ENCODE measurements at places on chromosomes 12 and 14. TPM values are rescaled to one million over a fixed set of nuclear protein-coding genes. Genes with fewer than 3 reads are reported as not detected.

The OTUB2 gene
- 1.6 TPM for total RNA-seq

The PTPRO gene
- 3.0 TPM for total RNA-seq

The ZNF219 gene
- 47.2 TPM for total RNA-seq

The KRT72 gene
- total RNA-seq, result not detected

The ZBTB25 gene
- total RNA-seq, result 23.8 TPM

DNA sequence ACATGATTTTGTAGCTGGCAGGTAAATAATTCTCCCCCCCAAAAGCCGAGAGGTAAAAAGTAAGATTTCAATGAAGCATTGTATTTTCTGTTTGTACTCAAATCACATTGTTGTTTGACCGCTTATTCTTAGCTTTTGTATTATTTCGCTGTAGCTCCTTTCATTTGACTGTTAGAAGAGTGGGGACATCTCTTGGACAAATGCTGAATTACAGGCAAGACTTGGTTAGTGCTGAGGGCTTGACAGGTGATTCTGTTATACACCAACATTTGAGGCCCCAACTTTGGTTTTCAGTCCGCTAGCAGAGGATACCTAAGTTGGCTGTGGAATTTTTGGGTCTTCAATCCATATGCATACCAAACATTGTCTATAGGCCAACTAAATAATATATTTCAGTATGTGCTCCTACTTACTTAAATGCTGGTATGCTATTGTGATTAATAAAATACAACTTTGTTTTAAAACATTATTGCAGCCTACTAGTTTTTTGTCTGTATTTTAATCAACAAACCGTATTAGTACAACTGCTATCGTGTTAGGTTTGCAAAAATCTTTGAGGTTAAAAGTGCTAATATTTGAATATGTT, 102.2 kb downstream of the ERC1 start:
- no peak for DNase-seq

DNA sequence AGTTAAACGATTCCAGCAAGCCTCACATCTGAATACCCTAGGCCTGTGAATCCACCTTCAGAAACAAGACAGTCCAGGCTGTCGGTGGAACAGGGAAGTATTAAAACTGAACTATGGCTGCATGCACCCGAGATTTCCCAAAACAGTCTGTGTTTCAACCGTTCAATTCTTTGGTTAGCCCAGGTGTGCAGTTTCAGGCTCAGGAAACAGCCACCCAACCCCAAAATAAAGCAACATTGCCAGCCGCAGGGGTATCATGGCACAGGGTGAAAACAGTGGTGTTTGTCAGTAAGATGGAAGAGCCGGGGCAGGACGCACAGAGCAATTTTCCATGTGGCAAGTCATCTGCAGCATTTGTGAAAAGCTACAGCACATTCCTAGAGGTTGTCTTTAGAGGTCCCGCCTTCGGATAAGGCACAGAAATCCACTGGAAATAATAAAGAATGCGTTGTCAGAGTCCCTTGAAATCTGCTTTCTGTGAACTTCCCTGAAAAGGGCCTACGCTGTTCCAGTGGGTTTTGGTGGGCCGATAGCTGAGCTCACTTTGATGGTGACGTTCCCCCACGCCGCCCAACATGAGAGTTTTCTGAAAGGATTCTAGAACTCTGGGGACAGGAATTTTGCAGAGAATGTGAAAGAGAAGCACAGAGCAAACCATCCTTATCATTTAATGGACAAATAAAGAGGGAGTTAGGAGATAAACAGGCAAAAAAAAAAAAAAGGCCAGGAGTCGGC, 84.9 kb downstream of the BCL11B start:
- no peak for DNase-seq

- no peak for DNase-seq
Observed at GRCh38 chr12:28172434-28173030, 17.7 kb upstream of the CCDC91 start.

DNA sequence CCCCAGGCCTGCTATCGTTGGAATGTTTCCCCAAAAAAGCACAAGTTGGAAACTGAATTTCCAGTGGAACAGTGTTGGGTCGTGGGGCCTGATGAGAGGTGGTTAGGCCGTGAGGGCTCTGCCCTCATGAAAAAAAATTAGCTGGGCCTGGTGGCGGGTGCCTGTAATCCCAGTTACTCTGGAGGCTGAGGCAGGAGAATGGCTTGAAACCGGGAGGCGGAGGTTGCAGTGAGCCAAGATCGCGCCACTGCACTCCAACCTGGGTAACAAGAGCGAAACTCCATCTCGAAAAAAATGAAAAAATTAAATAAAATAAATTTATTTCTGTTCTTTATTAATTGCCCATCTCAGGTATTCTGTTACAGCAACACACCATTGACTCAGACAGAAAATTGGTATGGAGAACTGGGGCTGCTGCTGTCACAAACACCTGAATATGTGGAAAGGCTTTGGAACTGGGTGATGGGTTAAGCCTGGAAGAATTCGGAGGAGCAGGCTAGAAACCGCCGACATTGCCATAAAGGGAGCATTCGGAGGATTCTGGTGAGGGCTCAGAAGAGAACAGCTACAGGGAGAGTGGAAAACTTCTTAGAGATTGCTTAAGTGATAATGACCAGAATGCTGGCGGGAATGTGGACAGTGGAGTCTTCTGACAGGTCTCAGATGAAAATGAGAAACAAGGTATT, 17.1 kb upstream of the RCOR1 start:
- no peak for DNase-seq

- DNase-seq, result no peak
Observed at GRCh38 chr12:93657071-93657470, 20.1 kb upstream of the CRADD start.

DNA sequence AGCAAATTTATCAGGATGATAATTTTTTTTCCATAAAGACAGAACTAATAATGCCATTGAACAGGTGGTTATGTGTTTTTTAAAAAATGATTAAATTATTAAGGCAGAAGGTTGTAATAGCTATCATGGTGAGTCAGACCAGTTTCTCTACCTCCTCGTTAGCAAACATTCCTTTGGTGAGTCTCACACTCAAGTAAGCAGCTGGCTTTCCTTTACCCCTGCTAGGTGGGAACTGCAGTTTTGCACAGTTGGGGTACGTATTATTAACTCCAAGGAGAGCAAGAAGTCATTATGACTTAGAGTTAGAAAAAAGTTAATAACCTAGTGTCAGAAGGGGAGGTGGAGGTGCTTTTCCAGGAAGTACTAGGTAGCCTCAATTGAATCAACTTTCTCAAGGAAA, 165.3 kb downstream of the SNAPC1 start:
- DNase-seq, result no peak

DNA sequence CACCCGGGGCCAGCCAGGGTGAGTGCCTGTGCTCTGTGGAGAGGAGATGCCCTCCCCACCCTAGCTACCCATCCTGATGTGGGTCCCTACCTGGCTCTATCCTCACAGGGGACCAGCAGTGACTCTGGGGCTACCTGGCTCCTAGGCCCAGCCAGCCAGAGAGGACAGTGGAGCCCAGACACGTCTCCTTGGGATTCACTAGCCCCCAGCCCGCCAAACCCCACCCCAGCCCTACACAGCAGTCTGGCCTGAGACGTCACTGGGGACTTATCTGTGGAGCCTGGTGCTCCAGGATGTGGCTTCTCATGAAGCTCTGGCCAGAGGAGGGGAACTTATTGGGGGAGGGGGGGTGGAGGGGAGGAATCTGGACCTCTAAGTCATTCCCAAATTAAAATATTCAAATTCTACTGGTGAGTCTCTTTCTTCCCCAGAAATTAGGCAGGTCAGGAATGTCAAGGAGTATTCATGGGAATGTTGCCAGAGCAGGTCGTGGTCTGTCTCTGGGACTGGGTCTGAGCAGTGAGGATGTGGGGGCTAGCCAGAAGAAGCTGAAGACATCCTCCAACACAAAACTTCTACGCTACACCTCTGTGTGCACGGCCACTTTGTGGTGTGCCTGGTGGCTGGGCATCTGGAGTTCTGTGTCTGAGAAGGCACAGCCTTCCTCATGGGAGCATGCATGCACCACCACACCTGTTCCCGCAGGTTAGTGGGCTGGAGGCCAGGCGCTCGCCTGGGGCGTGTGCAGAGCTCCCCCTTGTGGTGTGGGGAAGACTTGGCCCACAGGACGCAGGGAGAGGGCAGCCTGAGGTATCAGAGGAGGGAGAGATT, 2.7 kb downstream of the CMTM5 start:
- peak; percentile 78 for DNase-seq

GRCh38 chr12:71641390-71641789, 22.3 kb downstream of the ZFC3H1 start:
- no peak for DNase-seq

- DNase-seq, result no peak
Observed at GRCh38 chr12:65640489-65640901, 183.8 kb upstream of the HMGA2 start.

- DNase-seq, result no peak
Observed at GRCh38 chr14:20435582-20436362, at the start of gene KLHL33. TSS of gene KLHL33 (minus strand) at chr14:20436166. CDS start at chr14:20435811, 355 bp downstream.

GRCh38 chr12:65958456-65958855, 134.2 kb downstream of the HMGA2 start:
- no peak for DNase-seq

- DNase-seq, result no peak
Observed at GRCh38 chr12:9109213-9109522, 6.6 kb downstream of the A2M start.

DNA sequence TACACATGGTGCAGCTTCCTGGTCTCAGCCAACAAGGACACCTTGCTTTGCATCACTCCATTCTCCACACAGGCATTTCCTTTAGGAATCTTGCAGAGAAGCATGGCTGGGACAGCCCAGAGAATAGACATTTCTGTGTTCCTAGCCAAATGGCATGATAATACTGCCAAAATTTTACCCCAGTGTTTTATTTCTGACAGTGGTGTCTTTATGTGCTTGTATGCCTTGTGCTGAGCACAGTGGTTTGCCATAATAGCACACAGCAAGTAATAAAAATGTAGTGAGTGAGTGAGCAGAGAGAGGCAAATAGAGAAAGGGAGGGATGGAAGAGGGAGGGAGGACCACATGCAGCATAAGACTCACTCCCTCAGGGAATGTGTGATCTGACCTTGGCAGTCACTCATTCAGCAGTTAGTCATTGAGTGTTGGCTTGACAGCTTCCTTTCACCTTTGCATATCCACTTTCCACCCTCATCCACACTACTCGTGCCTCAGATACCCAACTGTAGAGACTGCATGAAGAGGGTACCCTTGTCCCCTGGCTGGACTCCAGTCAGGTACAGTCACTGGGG, 212.8 kb upstream of the CCDC196 start:
- DNase-seq, result no peak

GRCh38 chr12:129496226-129496625, 407.6 kb downstream of the TMEM132D start:
- DNase-seq, result no peak

GRCh38 chr14:55151601-55152000, 22.5 kb downstream of the LGALS3 start:
- DNase-seq, result no peak

GRCh38 chr14:83300476-83301064, 1766.9 kb upstream of the SEL1L start:
- DNase-seq, result no peak

- DNase-seq, result peak; percentile 31
Observed at GRCh38 chr14:100530270-100531072, 56.7 kb downstream of the BEGAIN start.

- no peak for DNase-seq
Observed at GRCh38 chr14:76975812-76976211, 52.7 kb downstream of the IRF2BPL start.

GRCh38 chr12:69131077-69131476, 108.3 kb upstream of the CPSF6 start:
- DNase-seq, result no peak

DNA sequence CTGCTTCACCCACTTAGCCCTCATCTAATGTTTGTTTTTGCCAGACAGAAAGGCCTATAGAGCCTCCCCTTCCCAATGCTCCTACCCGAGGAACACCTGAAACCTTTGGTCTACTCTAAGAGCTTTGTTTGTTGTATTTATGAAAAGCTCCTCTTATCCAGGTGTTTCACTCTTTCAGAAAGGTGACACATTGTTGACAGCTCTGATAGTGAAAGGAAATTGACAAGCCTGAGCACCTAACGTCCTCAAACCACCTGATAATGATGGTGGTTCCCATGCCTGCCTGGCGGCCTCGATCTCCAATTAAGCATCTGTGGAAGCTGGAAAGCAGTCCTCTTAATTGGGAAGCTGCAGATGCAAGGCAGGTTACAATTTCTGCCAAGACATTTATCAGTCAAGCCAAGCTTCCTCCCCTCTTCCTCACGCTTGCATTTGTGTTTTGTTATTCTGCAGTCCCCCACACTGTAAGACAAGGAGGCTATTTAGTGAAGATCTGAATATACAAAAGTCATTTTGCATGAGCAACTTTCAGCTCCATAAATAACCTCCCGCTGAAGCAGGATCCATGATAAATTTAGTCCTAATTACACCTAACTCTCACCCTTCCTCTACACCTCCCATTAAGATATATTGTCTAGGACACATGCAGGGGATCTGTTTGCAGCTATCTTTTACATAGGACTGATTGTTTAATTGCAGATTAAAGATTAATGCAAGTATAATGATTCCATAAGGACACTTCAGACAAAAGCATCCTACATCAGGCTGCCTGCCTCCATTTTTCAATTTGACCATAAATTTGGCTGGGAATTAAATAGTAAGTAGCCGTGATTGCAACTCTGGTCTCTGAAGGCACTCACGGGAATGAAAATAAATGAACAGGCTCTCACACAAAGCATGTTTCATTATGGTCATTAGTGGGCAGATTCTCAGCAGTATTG, 288.6 kb downstream of the PDZRN4 start:
- DNase-seq, result no peak

DNA sequence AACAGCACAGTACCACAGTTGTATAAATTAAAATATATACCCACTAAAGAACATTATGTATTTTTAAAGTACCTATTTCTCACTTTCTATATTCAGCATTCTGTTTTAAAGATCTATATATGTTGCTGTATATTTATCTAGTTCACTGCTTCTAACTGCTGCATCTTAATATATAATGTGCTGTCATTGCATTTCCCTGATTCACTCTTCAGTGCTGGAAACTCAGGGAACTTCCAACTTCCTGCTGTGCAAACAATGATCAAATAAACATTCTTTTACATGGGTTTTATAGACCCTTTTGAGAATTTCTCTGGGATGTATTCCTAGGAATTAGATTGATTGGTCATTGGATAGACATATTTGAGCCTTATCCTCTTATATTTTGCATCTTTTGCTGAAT, 379.1 kb downstream of the APAF1 start:
- DNase-seq, result no peak

DNA sequence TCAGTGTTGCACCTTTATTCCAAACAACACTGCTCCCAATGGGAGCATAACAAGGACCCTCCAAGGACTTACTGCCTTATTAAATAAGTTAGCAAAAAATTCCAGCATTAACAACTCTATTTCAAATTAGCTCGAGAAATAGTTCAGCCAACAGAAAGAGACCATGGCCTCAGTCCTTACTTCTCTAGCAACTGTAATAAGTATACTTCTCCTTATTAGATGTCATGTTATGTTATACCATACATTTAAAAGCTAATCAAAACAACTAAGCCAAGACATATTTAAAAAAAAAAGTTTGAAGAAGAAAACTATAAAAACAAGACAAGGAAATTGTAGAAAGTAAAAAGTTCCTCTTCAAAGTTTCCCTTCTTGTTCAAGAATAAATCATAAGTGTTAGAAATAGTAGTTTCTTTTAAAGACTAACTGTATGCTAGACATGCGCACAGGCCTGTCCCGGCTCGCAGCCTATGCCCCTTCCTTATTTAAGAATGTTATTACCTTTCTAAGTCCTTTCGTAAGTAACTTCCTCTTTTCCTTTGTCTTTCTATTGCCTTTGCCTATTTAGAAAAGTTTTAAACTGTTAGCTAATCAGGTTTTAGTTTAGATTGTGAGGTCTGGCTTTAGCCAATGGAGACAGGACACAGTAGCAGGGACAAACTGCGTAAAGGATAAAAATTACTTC, 68.6 kb downstream of the RESF1 start:
- DNase-seq, result no peak

GRCh38 chr12:63968673-63969072, 124.2 kb downstream of the SRGAP1 start:
- DNase-seq, result no peak
